ENCODE measurements at places on chromosomes 6 and 20.
A peak's percentile ranks its signal among the peaks of the same experiment; 100 is the strongest.

- DNase-seq: no peak
Observed at GRCh38 chr6:21900730-21901129, 307.2 kb downstream of the SOX4 start.

DNA sequence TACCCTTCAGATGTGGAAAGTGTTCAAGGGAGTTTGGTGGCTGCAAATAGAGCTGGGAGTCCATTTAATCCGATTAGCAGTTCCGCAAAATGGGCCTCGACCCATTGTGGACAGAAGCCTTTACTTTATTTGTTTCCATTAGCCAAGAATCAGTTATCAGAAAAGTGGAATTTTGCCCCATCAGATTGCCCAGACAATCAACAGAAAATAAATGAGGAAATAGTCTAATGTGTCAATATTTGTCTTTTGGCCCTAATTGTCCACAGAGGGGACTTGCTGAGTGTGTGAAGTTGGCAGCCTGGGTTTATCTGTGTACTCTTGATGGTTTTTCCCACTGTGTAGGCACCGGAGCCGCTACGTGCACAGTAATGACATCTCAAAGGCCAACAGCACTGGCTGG lies 134.3 kb downstream of the LINC00237 start:
- DNase-seq: no peak

- DNase-seq: peak; percentile 80
Observed at GRCh38 chr6:42281570-42281969, 63.9 kb upstream of the MRPS10 start.

- DNase-seq: no peak
Observed at GRCh38 chr20:38790200-38791053, 15.1 kb upstream of the PPP1R16B start.

DNA sequence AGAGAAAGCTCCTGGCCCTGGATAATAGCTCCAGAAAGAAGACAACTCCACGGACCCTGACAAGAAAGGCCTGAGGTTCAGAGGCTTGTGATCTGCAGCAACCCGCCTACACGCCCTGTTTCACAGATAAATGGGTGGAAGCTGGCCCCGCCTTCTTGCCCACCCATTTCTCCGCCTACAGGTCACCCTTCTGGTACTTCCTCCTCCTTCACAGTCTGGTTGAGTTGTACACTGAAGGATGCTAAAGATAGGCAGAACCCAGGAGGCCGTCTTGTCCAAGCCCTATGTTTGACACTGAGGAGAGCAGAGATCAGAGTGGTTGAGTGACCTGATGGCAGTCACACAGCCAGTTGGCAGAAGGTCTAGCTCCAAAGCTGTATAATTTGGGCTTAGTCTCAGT lies 34.2 kb upstream of the MDGA1 start:
- DNase-seq: no peak

DNA sequence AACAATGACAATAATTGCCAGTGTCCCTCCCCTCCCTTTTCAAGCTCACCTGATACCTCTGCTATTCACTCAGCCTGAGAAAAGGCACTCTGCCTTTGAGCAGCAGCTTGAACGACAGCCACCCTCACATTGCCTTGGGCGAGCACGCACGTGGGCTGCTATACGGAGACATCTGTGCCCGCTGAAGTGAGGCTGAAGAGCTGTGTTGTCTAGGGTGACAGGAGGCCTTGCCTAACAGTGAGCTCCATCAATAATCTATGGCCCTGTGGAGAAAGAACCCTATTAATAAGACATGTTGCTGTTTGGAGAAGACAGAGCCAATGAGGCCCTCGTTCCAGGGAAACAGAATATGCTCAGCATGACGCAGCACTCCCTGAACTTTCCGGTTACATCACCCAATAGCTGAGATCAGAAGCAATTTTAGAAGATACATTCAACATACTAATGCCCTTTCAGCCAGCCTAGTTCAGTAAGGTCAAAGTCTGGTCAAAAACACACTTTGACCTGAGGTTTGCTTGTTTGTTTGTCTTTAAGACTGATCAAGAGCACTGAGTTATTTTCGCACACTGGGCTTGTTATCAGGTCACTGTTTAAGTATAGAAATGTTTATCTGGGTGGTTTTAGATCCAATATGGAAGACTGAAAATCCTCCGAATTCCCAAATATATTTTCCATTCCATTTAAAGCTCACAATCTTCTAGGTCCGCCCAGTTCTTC lies 30.6 kb downstream of the RBM24 start:
- no peak for DNase-seq

DNA sequence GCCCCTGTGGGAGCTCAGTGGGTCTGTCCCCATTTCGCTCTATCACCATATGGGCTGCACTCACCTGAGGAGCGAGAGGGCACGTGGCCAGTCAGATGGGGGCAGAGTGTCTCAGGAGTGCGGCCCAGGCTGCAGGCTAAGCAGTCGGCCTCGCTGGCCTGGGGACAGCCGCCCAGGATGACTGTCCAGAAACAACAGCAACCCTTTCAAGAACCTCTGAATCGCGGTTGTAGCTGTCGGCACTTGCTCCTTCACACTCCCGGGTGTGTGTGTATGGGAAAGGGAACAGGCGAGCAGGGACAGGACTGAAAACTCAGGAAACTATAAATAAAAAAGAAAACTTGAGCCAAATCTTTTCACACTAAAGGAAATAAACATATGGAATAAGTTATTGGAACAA lies 63.1 kb downstream of the TFAP2A start:
- DNase-seq: no peak

- no peak for DNase-seq
Observed at GRCh38 chr6:40819182-40819834, 219.7 kb downstream of the UNC5CL start.

GRCh38 chr6:100179576-100179975 lies 185.6 kb upstream of the MCHR2 start:
- no peak for DNase-seq

GRCh38 chr6:14108571-14109410 lies 8.8 kb upstream of the CD83 start:
- no peak for DNase-seq

GRCh38 chr20:33688938-33689424 lies 2.8 kb upstream of the E2F1 start:
- no peak for DNase-seq

- DNase-seq: no peak
Observed at GRCh38 chr6:75368151-75368779, 83.7 kb upstream of the TMEM30A start.

- DNase-seq: no peak
Observed at GRCh38 chr6:115882771-115883170, 177.9 kb downstream of the FRK start.

DNA sequence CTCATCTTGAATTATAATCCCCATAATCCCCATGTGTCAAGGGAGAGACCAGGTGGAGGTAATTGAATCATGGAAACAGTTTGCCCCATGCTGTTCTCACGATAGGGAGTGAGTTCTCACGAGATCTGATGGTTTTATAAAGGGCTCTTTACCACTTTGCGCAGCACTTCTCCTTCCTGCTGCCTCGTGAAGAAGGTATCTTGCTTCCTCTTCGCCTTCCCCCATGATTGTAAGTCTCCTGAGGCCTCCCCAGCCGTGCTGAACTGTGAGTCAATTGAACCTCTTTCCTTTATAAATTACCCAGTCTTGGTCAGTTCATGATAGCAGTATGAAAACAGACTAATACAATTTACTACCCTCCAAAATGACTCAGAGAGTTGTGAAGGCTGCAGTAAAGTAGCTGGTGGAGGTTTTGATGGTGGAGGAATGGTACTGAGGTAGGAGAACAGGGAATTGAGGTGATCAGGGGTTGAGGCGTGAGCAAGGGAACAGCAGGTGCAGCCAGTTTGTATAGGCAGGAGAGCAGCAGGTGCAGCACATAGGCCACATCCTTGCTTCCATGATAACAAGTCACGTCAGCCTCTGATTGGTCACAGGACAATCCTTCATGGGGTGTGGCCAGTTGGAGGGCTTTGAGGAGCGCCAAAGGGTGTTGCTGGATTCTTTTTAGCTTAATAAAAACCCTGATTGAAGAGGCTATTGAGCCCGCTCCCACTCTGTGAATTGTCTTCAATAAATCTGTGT lies 150.0 kb downstream of the CDC5L start:
- DNase-seq: no peak

GRCh38 chr20:44688053-44688625 lies 27.0 kb upstream of the CCN5 start:
- no peak for DNase-seq

GRCh38 chr6:67362976-67363375 lies 1272.1 kb upstream of the ADGRB3 start:
- DNase-seq: no peak

DNA sequence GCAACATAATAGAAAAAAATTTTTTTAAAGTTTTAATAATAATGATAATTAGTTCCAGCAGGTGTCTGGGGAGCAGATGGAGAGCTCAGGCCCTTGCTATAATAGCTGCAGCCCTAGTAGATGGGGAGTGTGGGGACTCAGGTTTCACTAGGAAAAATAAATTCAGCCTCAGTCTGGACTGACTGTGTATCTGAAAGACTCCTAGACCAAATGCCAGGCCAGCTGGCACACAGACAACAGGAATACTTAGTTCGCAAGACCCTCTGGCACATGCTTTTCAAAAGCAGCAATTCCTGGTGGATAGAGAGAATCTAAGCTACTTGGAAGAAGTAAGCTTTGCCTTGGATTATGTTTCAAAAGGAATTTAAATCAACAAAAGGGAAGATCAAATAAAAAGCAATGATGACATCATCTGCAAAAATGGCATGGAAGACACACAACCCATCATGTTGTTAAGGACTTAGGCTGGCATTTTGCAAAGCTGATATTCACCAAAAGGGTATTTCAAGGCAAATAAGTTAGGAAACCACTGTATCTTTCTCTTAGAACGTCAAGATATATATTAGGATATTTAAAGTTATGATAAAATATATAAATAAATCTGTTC lies 107.8 kb downstream of the RNGTT start:
- no peak for DNase-seq

GRCh38 chr6:10526156-10526555 lies 5.0 kb downstream of the GCNT2 start:
- DNase-seq: no peak

GRCh38 chr6:36780442-36781177 lies 58.6 kb downstream of the CPNE5 start:
- DNase-seq: no peak

DNA sequence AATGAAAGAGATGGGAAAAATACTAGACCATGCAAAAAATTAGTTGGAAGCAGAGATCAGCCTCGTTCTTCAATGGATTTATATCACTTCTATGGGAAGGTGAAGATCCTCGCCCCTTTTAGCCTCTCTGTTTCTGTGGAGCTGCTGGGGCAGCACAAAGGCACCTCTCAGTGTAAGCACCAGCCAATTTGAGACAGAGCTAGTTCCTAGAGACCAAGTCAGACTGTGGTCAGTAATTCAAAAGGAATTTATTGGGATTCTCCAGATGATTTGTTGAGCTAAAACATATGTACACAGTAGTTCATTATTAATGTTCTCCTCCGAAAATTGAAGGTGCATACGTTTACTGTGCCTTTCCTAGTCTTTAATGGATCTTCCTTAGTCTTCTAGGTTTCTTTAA lies 42.4 kb downstream of the SCGN start:
- DNase-seq: no peak

DNA sequence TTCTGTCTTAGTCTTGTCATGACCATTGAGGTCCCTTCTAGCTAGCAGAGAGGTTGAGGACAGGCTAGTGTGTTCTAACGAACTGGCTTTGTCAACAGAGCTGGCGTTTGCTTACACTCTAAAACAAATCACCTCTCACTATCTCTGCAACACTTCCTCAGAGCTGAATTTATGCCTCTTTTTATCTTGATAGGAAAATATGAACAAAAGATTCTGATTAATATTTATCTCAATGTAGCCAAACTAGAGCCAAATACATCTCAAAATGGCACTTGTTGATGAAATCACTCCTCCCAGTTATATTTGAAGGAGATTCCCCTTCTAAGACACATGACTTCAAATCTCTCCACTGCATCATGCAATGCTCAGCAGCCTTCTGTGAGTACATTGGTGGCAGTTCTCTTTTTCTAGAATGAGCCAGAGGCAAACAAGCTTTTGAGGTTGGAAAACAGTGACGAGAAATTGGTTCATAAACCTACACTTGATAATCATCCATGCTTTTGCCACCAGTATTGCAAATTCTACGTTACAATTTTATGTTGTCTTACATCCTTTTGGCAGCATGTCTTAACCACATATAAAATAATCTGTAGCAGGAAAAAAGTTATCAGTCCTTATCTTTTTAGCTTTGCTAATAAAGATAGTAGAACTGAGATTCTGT lies 615.7 kb upstream of the CITED2 start:
- DNase-seq: no peak

DNA sequence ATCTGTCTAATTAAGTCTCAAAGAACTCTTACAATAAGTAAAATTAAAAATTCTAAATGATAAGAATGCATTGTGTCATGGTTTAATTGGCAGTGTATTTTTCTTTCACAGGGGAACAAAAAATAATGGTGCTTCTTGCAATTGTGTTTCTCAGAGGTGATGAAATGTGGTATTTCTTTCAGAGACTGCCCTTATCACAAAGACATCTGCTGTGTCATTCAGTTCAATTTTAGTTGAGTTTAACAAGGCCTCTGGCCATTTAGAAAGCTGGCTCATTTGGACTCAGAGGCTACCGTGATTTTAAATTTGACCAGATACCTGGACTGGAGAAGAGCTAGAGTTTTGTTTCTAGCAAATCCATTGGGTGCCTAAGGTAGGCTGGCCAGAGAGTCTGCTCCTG lies 23.6 kb upstream of the ZNF831 start:
- no peak for DNase-seq

- DNase-seq: no peak
Observed at GRCh38 chr6:129419324-129419723, 290.7 kb downstream of the ARHGAP18 start.

GRCh38 chr6:14709066-14709670 lies 536.7 kb upstream of the JARID2 start:
- DNase-seq: no peak

DNA sequence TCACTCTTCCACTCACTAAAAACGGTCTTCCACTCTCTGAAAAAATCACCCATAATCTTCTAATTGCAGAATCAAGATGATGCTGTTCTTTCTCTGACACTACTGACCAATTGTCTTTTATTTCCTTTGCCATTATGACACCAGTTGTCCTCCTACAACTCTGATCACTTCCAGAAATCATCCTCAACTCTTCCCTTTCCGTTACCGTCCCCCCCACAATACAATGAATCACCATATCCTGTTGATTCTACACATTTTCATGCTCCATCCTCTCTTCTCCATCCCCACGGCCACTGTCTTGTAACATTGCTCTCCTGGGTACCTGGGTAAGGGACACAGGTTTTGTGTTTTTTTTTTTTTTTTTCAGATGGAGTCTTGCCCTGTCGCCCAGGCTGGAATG lies 2.5 kb upstream of the PPP2R5D start:
- DNase-seq: no peak

GRCh38 chr6:104855507-104855906 lies 4.2 kb downstream of the HACE1 start:
- DNase-seq: no peak
